ENCODE measurements at places on chromosomes 7 and 10.

DNA sequence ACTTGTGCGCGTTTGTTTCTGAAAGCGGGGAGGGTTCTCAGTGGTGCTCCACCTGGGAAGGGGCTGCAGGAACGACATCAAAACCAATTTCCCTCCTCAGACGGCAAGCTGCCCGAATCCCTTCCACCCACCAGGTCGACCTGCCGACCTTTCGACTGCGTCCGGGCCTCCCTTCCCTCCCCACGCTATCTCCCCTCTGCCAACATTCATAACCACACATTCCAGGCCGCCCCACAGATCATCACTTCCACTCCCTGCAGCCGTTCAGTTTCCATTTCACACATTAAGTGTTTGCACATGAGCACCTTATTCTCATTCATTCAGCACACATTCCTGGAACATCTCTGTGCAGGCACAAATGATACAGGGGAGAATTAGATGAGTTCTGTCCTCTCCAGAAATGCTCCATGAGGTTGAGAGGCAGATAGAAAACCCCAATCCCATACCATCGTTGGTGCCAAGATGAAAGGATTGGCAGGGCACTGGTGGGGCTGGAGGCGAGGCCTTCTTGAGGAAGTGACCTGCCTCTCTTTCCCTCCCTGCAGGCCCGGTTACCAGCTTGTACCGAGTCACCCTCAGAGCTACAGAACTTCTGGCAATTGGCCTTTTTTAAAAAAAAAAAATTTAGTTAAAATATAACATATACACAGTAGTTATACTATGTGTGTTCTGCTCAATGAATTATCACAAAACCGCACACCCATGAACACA is 70.0 kb downstream of the MINDY4 start:
- no peak for DNase-seq

DNA sequence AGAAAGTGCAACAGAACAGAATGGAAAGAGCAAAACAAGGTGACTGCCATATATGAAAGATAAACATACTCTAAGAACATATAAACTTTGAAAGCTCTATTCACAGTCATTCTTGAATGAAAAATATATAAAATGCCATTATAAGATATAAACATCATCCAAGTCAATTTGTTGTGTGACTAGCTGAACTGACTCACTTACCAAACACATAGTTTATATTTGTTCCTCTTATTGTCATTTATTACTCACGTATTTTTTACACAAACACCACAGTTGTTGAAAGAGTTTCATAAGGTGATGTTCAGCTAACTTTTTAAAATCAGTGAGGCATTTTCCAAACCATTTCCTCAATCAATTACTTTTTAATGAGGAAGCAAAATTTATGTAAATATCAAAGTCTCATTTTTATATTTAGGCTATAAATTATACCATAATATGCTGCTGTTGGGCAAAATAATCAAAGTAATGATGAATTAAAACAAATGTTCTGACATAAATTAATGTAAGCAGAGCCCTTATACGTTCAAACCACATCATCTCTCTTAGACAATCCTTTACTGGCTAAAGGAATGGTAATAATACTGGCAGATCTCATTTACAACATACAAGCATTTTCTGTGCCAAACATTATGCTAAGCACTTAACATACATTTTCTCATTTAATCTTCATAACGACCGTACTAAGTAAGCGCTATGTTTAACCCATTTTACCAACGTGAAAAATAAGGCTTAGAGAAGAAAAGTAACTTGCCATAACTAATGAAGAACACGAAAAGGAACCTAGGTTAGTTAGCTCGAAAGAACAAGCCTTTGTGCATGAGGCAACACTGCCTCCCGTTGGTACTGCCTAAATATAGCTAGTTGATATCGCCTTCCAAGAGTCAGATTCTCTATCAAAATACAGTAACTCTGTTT is 7.3 kb downstream of the LRRN3 start:
- no peak for DNase-seq

GRCh38 chr7:75712517-75713361 is 26.0 kb downstream of the HIP1 start:
- no peak for DNase-seq

- no peak for DNase-seq
These were observed 243.7 kb upstream of the SP8 start for GRCh38 chr7:21030237-21030871.

- no peak for DNase-seq
These were observed 51.6 kb downstream of the ARMH3 start for GRCh38 chr10:102004376-102004775.

- DNase-seq: no peak
These were observed 45.3 kb downstream of the RASGEF1A start for GRCh38 chr10:43221419-43222209.

GRCh38 chr7:3767917-3768777 is 467.1 kb downstream of the SDK1 start:
- DNase-seq: no peak

All from left renal pelvis (tissue), 4 donors.